ENCODE measurements at places on chromosomes 7 and 10. TPM values are rescaled to one million over a fixed set of nuclear protein-coding genes. Genes with fewer than 3 reads are reported as not detected.

Gene ASIC3
- 0.17 TPM for total RNA-seq

GRCh38 chr7:71553306-71553705 is 421.4 kb downstream of the GALNT17 start:
- H3K4me3 ChIP-seq, result no peak overlapping the region
- DNase-seq, result no peak
- no peak overlapping the region for H3K27ac ChIP-seq
- no peaks in the 10 kb centered on the region for H3K27me3 ChIP-seq
- no peaks in the 10 kb centered on the region for H3K36me3 ChIP-seq

DNA sequence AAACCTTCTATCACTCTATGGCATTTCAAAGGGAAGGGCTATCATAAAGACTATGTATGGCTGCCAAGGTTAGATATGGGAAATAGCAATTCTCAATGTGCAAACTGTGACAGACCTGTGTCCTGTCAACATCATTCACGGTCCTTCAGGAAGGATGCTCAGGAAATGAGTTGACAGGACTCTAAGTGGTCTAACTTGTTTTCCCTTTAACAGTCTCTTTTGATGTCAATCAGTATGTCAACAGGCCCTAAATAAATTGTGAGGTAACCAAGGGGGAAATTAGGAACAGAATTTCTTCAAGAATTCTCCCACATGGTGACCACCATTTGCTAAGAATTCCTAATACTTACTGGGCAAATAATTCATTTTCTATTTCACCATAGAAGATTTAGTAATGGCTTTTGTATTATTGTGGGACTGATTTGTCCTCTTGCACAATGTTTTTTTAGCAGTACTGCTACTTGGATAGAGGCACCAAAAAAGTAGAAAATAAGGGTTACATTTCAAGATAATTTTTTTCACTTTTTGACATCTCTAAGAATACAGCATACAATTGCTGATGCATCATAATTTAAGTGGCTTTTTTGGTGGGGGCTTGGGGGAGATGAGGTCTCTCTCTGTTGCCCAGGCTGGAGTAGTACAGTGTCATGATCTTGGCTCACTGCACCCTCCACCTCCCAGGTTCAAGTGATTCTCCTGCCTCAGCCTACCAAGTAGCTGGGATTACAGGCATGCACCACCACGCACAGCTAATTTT is 275.8 kb downstream of the CACNA2D1 start:
- no peaks in the 10 kb centered on the region for H3K27me3 ChIP-seq
- peaks cover 3% of the 10 kb centered on the region for H3K4me1 ChIP-seq
- DNase-seq, result no peak
- H3K4me3 ChIP-seq, result no peak overlapping the region

GRCh38 chr7:10939237-10939910 is 34.3 kb upstream of the PHF14 start:
- H3K27ac ChIP-seq, result peak overlapping the region; percentile 94
- H3K27me3 ChIP-seq, result no peaks in the 10 kb centered on the region
- H3K4me3 ChIP-seq, result peak overlapping the region; percentile 97
- H3K4me1 ChIP-seq, result no peaks in the 10 kb centered on the region
- peaks cover 6% of the 10 kb centered on the region for H3K36me3 ChIP-seq

Gene CLRN3
- total RNA-seq, result not detected

Gene CEP55
- total RNA-seq, result 19.0 TPM

Gene SAMD9
- total RNA-seq, result 14.6 TPM

Gene WNT16
- total RNA-seq, result 3.8 TPM

DNA sequence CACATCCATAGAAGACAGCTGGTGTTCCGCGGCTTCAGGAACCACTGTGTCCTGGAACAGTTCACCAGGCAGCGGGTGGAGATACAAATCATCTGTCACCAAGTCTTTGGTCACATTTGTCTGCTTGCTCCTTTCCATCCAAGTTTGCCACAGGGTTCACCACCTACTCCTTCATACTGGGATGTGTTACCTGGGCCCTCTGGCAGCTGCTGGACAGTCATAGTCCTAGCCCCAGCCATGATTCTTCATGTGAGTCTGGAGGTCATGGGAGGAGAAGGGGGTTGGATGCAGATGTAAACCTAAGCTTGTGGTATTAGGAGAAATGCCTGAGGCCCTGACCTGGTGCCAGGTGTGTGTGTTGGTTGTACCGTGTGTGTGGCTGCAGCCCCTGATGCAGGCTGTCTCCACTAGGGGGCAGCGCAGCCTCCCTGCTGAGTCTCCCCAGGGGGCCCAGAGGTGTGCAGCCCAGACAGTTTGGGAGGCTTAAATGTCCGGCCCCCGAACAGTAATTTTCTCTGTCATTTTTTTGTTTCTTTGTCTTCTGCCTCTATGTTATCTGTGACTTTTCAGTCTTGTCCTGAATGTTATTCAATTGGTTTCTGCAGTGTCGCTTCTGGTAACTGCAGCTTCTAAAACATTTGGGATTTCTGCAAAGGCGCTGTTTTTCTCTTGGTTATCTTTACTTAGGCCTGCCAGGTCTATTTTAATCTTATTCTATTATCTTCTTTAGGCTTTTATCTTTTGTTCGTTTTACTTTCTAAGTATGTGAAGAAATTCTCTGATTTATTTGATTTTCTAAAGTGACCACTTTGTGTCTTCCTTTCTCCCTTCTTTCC is 14.8 kb downstream of the NPS start:
- H3K27me3 ChIP-seq, result no peaks in the 10 kb centered on the region
- no peak overlapping the region for H3K27ac ChIP-seq
- no peaks in the 10 kb centered on the region for H3K4me1 ChIP-seq
- no peak for DNase-seq
- no peak overlapping the region for H3K4me3 ChIP-seq

DNA sequence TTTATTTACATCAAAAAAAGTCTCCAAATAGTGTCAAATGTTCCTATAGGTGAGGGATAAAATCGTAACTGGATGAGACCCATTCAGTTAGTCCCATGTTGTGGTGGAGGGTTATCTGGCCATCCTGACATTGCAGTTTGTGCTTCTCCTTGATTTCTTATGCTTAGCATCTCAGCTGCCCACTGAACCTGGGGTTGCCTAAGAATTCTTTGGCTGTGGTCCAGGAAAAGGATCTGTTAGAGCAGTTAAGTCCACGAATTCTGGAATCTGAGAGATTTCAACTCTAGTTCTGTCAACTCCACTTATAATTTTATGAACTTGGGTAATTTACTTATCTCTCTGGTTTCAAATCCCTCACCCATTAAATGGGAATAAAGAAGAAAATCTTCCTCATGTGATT is 1673.4 kb downstream of the REEP3 start:
- no peak overlapping the region for H3K27ac ChIP-seq
- H3K4me3 ChIP-seq, result no peak overlapping the region
- H3K36me3 ChIP-seq, result no peaks in the 10 kb centered on the region
- no peaks in the 10 kb centered on the region for H3K4me1 ChIP-seq

Gene MMRN2
- total RNA-seq, result 2.1 TPM

GRCh38 chr7:2777898-2778535 is 66.1 kb downstream of the GNA12 start:
- peak; percentile 60 for DNase-seq
- H3K27me3 ChIP-seq, result no peaks in the 10 kb centered on the region
- H3K36me3 ChIP-seq, result no peaks in the 10 kb centered on the region
- H3K4me1 ChIP-seq, result peaks cover 2% of the 10 kb centered on the region
- H3K4me3 ChIP-seq, result no peak overlapping the region

DNA sequence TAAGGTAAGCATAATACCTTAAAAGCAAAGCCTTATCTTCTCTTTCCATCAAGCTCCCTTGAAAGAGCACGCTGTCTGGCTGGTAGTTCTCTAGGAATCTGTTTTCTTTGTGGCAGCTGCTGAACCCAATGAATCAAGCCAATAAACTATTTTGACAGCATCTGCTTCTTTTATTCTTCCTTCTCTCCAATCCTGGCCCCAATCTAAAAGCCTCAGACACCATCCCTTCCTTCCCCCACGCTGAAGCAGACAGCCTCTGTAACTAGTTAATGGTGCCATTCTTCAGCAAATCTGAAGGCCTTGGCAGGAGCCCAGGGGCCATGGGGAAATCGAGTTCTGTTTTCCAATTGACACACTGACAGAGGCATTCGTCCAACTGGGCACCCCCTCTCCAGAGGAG is 186.6 kb upstream of the LYZL1 start:
- no peaks in the 10 kb centered on the region for H3K27me3 ChIP-seq
- H3K4me1 ChIP-seq, result peaks cover 2% of the 10 kb centered on the region
- H3K36me3 ChIP-seq, result no peaks in the 10 kb centered on the region
- no peak overlapping the region for H3K27ac ChIP-seq
- no peak overlapping the region for H3K4me3 ChIP-seq

Gene NEUROG3
- total RNA-seq, result not detected

Gene CRHR2
- total RNA-seq, result not detected

DNA sequence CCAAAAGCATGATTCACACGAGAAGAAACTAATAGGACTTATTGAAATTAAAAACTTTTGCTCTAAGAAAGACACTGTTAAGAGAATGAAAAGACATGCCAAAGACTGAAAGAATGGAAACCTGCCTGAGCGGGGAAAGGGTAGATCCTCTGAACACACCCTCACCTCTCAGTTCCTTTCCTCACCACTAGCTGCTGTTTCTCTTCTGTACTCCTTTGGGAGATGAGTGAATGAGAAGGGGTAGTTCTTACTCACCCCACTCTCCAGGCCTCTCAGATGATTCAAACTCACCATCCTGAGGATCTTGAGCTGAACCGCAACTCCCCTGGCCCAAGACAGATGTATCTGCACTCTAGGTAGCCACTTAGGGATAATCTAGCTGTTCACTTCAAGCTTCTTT is 41.9 kb downstream of the IQUB start:
- no peaks in the 10 kb centered on the region for H3K4me1 ChIP-seq
- H3K4me3 ChIP-seq, result no peak overlapping the region
- no peak for DNase-seq

DNA sequence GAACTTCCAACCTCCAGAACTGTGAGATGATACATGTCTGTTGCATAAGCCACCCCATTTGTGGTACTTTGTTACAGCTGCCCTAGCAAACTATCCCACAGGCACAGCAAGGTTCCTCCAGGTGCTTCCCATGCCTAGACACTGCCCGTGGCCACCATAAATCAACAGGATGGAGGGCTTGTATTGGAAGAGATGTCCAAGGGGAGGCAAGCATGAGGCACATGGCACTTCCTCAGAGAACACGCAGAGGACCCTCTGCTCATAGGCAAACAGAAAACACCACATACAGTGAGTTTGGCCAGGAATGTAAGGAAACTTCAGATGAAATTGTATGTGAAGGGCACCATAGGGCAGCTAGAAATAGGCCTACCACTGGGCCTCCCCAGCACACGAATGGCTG is 291.1 kb downstream of the GRID1 start:
- H3K4me1 ChIP-seq, result no peaks in the 10 kb centered on the region
- H3K27ac ChIP-seq, result no peak overlapping the region
- H3K4me3 ChIP-seq, result no peak overlapping the region
- DNase-seq, result no peak

DNA sequence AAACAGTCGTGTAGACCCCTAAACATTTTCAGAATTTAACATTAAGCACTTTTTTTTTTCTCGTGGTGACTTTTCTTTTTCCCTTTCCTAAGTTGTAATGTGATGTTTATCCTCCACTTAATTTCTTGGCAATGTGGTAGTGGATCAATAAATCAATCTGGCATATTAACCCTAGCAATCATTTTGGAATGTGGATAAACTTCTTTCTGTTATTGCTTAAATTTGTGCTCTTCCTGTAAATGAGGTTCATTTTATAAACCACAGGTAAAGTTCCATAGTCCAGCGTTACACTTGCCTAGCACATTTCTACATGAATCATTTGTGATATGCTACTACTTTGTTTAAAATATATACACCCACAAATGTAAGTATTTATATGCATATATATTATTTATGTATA is 247.4 kb upstream of the ETV1 start:
- no peak overlapping the region for H3K4me3 ChIP-seq
- no peaks in the 10 kb centered on the region for H3K4me1 ChIP-seq
- DNase-seq, result peak; percentile 21
- H3K36me3 ChIP-seq, result no peaks in the 10 kb centered on the region
- no peaks in the 10 kb centered on the region for H3K27me3 ChIP-seq

GRCh38 chr10:33573606-33574005 is 239.1 kb upstream of the NRP1 start:
- no peak overlapping the region for H3K4me3 ChIP-seq
- H3K27ac ChIP-seq, result no peak overlapping the region
- DNase-seq, result no peak
- no peaks in the 10 kb centered on the region for H3K4me1 ChIP-seq
- no peaks in the 10 kb centered on the region for H3K36me3 ChIP-seq

DNA sequence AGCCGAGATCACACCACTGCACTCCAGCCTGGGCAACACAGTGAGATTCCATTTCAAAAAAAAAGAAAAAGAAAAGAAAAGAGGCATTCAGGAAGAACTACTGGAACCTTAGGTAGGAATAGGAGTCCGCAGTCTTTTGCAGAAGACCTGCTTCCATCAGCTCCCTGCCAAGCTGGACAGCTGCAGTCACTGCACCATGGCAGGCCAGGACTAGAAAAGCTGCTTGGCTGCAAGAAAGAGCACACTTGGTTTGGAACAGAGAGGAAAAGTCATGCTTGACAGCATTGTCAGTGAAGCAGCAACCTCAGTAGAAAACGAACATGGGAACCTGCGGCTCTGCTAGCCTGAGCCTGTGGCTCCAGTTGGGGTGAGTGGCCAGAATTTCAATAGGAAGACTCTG is 104.3 kb downstream of the MARCHF5 start:
- DNase-seq, result no peak
- H3K36me3 ChIP-seq, result no peaks in the 10 kb centered on the region
- no peak overlapping the region for H3K27ac ChIP-seq
- no peak overlapping the region for H3K4me3 ChIP-seq

DNA sequence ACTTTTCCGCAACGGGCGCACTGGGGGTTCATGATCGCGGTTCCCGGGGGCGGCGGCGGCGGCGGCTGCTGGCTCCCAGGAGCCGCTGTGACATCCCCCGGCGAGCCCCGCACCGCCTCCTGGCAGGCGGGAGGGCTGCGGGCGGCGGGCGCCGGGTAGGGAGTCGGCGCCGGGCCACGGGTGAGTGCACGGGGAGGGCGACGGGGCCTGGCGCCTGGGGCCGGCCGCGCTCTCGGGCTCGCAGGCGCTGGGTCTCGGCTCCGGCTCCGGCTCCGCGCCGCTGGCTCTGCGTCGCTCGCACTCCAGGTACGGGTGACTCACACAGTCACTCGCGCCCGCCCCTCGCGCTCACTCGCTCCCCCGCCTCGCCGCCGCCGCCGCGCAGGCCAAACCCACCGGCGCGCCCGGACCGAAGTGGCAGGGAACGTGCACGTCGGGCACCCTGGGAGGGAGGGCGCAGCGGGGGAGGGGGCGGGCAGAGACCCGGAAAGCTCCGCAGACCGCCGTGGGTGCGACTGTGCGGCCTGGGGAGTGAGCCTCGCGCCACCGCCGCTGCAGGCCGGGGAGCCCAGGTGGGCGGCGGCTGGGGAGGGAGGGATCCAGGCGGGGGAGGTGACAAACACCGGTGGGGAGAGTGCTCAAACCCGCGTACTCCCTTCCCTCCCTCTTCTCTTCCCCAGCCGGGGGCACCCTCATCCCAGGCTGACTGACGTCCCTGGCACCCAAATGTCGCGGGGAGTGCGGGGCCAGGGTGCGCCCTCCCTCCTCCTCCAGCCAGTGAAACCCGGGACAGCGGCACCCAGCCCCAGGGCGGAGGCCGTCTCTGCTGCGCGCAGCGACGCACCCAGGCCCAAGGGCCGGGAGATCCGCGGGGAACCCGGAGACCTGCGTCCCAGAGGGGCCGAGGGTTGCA is 276.9 kb upstream of the NEBL start:
- H3K4me1 ChIP-seq, result no peaks in the 10 kb centered on the region
- peak overlapping the region; percentile 24 for H3K4me3 ChIP-seq
- peak; percentile 33 for DNase-seq
- H3K36me3 ChIP-seq, result no peaks in the 10 kb centered on the region
- no peak overlapping the region for H3K27ac ChIP-seq

Data from fibroblast of lung (primary cell).